ENCODE measurements at places on chromosomes 4 and X.

DNA sequence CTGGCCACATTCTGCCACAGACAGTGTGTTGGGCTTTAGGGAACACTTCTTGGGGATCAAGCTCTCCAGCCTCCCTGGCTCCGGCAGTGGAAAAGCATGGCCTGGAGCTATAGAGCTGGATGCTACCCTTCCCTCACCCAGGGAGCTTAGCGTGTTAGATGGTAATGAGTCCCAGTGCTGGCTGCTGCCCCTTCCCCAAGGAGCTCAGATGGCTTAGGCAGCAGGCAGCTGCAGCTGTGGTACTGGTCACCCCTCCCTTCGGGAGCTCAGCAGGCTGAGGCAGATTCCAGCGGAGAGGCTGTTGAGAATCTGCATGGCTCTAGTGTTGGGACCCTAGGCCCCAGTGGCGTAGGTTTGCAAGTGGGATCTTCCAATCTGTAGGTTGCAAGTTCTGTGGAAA is 19.5 kb downstream of the TMEM144 start:
- no peak for DNase-seq

- DNase-seq: peak; percentile 50
Observed at GRCh38 chr4:145812919-145813318, 125.7 kb downstream of the ZNF827 start.

DNA sequence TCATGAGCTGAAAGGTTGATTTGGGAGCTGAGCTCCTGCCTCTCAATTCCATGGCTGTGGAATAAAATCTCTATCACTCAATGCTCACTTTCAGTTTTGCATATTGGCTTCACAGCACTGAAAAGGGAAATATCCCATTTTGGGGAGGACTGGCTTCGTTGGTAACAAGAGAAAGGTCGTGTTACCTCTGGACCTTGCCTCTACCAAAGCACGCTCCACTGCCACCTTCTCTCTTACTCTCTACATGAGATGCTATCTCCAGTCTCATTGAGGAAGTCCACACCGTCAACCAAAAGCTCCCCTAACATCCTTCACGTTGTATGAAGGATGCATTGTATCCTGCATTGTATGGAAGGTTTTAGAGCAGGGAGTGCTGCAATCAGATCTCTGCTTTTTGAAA is 195.0 kb upstream of the LDB2 start:
- no peak for DNase-seq

GRCh38 chr4:17236686-17237085 is 275.2 kb downstream of the QDPR start:
- no peak for DNase-seq

DNA sequence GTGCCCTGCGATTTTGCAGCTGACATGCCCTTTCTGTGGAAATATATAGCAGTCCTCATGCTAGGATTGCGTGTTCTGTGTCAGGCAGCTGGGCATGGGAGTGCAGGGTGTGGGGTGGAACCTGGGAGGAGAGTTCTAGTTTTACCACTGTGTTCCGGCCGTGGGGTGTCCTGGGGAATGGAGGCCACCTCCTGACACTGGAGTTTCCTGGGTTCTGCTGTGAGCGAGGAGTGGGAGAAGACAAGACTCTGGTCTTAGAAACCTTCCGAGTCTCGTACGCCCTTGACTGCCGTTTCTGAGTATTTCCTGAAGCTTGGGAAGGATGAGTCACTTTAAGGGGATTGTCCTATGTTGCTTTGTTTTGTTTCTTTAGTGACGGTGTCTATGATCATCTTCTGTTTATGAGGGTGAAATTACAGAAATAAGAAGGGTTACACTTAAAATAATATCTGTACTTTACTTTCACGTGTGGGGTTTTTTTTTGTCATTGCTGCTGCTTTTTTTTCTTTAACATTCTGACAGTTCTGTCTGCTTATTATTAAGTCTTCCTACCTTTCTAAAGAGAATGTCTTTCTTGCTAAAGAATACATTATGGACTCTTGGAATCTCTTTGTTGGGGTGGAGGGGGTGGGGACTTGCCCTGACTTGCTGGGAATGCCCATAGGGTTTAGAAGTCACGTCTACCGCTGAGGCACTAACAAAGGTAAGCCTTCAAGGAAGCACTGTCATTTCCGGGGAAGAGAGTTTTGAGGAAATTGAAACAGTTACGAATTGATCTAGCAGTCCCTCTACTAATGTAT is 19.1 kb downstream of the CD99 start:
- DNase-seq: peak; percentile 89

GRCh38 chrX:134659761-134660160 is 1.5 kb upstream of the PLAC1 start:
- no peak for DNase-seq

- no peak for DNase-seq
Observed at GRCh38 chrX:145843146-145843904, 25.7 kb downstream of the SLITRK2 start.

- DNase-seq: no peak
Observed at GRCh38 chr4:94621491-94622080, 136.2 kb upstream of the BMPR1B start.

- no peak for DNase-seq
Observed at GRCh38 chr4:101102114-101102742, 245.1 kb downstream of the PPP3CA start.

DNA sequence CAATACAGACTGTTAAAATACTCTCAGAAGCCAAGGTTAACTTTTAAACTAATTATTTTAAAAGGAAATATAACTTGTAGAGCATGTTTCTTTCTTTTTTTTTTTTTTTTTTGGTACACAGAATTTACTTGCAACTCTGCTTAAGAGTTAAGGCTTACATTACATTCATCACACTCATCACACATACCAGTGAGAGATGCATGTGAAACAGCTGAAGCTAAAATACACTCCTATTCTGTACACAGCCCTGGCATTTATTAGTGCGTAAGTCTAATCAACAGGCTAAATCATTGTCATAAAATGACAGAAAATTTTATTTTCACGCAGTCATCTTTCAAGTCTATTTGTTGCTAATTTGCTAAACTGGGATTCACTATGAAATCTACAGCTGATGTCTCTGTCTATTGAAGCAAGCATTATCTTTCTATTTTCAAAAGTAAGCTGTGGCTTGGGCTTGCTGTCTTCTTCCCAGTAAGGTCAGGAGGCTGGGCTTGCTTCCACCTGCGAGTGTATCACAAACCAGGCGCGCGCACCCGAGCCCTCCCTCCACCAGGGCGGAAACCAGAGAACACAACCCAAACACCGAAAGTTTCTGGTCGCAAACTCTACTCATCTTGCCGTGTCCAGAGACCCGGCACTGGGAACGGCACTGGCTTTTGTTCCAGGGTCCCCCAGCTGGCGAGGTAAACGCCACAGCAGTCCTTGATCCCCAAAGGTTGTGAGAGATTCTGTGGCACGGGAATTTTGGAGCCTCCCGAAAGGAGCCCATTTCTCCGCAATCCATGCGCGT is 3.9 kb downstream of the MAML3 start:
- DNase-seq: no peak

DNA sequence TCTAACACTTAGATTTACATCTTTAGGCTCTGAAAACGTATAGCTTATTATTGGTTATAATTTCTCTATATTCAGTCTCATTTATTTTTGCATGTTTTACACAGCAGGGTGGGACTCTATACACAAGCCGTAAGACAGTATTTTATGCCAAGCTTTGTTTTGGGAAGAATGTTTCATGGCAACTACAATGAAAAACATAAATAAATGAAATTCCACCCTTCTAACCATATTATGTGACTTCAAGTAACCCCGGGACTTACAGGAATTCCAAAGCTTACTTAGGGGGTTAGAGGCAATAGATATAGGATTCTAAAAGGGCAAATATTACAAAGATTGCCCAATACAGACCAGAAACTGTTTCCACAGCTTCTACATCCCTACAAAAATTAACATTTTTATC is 370.9 kb downstream of the PRR32 start:
- DNase-seq: no peak

DNA sequence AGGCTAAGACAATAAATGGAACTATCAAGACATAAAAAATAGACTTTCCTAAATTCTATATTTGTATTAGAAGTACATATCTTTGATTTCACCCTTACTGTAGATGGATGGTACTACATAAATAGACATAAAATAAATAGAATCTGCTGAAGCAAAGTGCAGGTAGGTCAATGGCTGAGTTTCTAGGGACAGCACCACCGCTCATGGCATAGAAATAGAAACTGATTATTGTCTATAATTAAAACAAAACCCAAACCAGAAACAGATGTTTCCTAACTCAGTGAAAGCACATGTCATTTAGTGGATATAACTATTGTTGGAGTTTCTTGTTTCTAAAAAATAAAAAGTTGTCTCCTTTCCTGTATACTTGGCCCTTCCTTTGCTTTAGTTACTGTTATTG is 387.3 kb upstream of the ADGRL3 start:
- no peak for DNase-seq

DNA sequence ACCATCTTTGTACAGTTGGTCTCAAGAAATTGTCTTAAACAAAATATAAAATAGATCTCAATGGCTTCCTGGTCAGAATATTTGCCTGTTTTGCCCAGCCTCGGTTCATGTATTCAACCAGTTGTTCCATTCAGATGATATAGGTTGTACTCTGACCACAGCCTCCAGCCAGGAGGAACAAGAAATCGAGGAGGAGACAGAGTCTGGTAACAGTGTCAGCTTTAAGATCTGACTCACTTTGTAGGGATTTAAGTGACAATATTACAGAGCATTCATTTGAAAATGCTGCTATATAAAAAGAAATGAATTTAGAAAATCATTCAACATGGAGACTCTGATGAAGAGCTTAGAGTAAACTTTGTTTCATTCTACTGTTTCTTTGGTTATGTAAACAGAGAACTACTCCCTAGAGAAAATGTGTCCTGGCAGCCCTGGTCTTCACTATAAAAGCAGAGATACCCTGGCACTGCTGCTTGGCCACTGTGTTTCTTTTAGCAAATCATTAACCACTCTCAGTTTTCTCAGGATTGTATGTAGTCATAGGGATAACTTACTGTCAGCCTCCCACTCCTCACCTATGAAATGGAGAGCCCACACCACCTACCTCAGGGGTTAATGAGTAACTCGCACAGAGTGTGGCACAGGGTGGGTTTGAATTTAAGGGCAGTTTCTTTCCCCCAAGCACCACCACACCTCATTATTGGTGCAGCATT is 53.5 kb downstream of the PAGE2 start:
- DNase-seq: no peak
